ENCODE measurements at places on chromosomes 1 and 21.

- DNase-seq, result no peak
These were observed 6.6 kb downstream of the SELE start for GRCh38 chr1:169727307-169727706.

DNA sequence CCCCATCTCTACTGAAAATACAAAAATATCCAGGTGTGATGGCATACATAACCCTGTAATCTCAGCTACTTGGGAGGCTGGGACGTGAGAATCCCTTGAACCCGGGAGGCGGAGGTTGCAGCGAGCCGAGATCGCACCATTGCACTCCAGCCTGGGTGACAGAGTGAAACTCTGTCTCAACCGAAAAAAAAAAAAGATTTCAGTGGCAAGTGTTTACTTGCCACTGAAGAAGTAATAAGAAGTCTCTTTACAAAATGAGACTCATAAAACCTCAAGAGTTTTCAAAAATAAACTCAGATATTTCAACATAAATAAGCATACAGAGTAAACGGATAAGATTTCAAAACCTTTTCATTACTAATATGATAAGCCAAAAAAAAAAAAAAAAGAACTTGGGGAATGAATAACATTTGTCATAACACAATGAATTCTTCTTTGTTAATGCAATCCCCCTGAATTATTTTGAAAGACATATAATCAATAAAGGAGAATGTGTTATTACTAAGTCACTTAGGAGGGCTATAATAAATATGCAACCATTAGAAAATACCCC lies 34.2 kb upstream of the EXO1 start:
- DNase-seq, result no peak

DNA sequence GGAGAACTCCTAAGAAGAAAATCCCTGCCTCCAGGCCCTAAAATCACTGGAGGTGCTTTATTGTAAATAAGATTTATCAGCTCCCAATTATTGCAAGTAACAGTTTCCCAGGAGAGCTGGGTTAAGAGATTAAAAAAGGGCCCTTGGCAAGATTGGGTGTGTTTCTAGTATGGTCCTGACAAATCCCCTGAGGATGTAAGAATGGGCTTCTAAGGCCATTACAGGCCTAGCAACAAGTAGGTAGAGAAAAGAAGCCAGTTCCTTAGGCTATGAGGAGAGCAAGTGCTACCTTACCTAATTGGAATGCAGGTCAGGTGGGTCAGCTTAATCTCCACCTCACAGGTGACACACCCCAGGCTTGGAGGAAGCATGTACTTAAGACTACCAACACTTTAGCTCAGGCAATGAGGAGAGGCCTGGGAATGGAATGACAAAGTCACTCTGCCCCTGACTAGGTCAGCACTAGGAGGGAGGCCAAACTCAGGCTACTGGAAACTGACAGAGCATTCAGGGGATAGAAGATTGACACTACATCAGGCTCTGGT lies 6.8 kb upstream of the OTUD7B start:
- no peak for DNase-seq

DNA sequence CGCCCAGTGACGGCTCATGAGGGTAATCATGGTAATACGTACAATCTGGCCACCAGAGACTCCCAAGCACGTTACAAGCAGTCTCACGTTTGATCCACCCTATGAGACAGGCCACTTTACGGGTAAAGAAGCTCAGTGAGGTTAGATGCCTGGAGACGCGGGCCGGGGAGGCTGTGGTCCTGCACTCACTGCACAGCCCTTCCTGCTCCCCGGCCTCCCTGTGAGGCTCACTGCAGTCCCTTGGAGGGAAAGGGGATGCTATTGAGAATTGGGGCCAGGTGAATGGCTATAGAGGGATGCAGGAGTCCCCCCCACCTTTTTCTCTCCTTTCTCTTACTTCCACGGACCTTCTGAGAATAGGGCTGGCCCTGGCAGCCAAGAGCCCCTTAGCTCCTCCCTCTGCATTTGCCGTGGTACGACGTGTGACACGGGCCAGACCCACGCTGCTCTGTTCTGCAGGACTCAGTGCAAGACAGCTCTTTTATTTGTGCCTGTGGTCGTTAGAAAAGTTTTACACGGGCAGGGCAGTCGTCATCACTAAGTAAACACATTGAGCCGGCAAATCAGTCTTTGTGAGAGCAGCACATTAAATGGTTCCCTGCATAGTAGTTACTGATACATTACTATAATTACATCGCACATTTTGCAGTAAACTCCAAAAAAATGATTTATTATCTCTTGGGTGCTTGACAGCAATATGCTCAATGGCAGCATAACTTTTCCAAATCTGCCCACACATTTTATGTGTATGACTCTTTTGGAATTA lies 18.8 kb downstream of the KIF26B start:
- DNase-seq, result no peak

GRCh38 chr1:201183209-201183608 lies 7.4 kb upstream of the IGFN1 start:
- DNase-seq, result no peak

Data from RPMI8226 (cell line).